ENCODE measurements at places on chromosomes 4 and X.

GRCh38 chrX:16603822-16604221 lies 46.1 kb upstream of the S100G start:
- no peak for DNase-seq

- DNase-seq: no peak
These were observed 29.3 kb downstream of the SH3RF1 start for GRCh38 chr4:169241464-169241863.

DNA sequence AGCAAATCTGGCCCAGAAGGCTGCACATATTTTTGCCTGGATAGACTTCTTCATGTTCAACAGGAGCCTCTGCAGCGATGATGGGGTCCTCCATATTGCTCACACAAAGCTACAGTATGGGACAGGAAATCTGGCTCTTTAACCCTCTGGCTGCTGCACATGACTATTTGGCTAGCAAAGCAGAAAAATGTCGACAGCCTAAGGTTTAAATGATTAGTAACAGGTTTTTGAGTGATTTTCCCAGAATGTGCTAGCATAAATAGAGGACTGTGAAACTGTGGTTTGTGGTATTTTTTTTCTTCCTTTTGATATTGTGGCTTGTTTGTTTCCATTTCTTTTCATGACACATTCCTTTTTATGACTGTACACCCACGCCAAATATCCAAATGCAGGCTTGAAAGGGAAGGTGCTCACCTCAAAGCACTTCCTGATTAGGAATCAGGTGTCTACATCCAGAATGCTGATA lies 120.2 kb upstream of the GK2 start:
- DNase-seq: no peak

DNA sequence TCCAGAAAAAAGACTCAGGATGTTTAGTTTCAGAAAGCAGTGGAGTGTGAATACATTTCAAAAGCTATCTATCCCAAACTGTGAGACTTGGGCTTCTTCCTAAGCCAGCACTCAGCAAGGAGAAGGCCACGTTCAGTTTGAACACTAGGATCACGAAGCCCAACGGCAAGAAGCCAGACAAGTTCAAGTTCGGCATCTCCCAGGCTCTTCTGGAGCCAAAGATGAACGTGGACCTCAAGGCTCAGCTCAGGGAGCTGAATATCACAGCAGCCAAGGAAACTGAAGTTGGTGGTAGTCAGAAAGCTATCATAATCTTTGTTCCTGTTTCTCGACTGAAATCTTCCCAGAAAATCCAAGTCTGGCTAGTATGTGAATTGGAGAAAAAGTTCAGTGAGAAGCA lies 7.6 kb downstream of the PLAC1 start:
- DNase-seq: no peak

DNA sequence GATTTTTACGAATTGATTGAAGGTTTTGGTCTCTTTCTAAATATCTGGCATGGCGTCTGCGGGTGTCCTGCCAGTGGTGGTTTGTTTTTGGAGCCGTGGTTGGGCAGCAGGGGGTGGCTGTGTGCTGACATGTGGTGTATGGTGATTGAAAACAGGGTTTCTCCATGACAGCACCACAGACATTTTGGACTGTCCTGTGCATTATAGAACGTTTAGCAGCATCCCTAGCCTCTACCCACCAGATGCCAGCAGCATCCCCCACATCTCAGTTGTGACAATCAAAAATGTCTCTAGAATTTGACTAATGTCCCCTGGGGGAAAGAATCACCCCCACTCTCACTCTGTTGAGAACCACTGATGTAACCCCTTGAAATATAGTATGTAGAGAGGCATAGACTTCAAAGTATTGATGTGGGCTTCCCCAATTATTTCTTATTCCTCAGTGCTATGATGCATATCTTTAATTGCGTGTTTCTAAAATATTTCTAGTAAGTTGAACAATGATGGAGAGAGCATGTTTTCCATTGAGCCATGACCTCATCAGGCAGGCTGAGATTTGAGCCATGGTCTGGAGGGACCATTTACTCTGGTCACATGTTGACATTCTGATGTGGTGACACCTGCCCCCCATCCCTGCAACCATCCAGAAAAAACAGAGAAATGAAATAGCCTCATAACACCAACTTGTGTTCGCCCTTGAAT lies 77.4 kb upstream of the MID1 start:
- no peak for DNase-seq

- DNase-seq: no peak
These were observed 162.5 kb upstream of the CASK start for GRCh38 chrX:42085836-42086235.

DNA sequence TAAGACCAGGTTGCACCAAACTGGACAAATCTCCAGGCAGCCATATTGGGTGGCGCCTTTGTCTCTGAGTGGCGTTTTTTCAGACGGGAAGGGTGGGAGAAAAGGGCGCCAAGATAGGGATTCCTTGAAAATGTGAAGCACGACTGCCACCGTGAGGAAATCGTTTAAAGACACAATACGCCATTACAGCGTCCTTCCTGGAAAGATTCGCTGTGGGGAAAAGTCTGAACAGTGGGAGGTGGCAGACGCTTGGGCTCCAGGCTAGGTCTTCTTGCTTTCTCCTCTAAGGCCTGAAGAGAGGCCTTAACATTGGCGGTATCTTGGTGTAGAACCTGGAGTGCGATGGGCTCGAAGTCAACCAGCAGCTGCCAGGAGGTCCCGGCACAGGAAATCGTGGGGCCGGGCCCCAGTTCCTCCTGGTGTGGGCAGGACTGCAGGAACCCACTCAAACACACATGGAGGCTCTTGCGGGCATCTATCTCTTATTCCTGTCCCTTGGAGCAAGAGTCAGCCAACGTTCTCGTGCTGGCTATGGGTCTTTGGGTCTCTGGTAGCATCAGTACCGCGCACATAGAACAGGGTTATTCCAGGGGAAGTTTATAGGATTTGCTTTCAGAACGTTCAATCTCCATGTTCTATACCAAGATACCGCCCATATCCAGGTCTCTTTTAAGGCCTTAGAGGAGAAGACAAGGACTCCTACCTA lies 208.8 kb downstream of the OR13H1 start:
- no peak for DNase-seq

- DNase-seq: no peak
These were observed 2.1 kb upstream of the CYSLTR1 start for GRCh38 chrX:78329486-78329885.

- no peak for DNase-seq
These were observed 155.8 kb upstream of the RAI2 start for GRCh38 chrX:18016941-18017340.

GRCh38 chr4:140296335-140297220 lies 76.9 kb upstream of the SCOC start:
- DNase-seq: no peak

DNA sequence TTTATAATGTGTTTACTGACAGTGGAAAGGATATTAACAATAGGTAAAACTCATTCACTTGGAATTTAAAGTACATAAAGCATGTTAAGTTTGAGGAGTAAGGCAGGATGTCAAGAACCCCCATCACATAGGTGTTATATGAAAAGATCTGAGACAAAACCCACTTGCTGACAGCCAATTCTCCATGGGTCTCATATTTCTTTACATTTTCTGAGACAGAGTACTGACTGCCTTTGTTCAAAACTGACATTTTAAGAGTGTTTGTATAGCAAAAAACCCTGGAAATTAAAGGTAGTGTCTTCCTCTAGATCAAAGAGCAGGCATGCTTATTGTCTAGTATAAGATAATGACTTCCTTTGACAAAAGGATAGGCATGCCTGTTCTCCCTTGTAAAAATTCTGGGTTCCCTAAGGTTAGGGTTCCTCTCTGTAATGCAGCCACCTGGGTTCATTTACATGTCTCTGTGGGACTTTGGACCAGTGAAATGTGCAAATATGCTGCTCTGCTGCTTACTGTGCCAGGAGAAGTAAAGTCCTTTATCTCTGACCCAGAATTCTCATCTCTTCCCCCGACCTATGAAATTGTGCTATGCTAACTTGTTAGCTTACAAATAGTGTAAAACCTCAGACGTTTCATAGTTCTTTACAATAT lies 123.6 kb downstream of the PCDH18 start:
- no peak for DNase-seq

DNA sequence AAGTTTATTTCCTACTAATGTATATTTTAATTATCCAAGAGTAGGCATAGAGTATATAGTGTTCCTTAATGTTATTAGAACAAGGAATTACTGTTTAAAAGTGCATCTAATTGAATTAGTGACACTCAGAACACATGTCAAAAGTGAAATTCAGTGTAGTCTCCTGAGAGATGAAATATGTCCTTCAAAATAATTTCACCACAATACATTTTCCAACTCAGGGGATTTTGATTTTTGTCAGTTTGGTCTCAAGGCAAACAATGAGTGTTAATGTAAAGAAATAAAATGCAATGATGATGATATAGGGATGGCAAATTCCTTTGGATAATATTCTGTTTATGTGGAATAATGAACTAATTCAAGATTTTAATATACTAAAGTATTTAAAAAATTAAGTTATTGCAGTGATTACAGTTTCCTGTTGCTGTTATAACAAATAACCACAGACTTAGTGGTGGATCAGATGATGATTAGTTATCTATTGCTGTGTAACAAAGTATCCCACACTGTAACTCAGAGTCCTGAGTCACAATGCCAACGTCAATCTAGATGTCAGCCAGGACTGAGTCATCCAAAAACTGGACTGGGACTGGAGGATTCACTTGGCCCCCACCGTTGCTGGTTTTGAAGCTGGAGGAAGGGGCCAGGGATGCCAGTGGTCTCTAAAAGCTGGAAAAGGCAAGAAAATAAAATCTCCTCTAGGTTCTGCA lies 148.0 kb upstream of the SLC7A11 start:
- no peak for DNase-seq

DNA sequence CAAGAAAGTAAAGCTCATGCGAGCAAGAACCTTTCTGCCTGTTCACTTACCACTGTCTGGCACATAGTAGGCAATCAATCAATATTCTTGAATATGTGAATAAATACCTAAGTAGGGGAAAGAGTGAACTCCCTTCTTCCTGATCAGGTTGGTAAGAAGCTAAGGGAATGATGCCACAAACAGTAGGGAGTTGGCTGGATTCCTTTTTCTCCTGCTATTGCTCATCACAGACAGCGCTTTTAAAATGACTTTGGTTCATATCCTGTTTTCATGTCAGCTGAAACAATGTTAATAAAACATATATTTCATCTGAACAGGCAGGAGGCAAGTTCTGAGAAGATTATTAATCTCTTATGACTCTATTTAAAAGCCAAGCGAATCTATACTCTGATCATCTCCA lies 99.2 kb downstream of the NSUN7 start:
- DNase-seq: no peak

- no peak for DNase-seq
These were observed 114.7 kb downstream of the ENPP6 start for GRCh38 chr4:184102927-184103326.

- no peak for DNase-seq
These were observed 346.0 kb upstream of the GATB start for GRCh38 chr4:152106781-152107321.

DNA sequence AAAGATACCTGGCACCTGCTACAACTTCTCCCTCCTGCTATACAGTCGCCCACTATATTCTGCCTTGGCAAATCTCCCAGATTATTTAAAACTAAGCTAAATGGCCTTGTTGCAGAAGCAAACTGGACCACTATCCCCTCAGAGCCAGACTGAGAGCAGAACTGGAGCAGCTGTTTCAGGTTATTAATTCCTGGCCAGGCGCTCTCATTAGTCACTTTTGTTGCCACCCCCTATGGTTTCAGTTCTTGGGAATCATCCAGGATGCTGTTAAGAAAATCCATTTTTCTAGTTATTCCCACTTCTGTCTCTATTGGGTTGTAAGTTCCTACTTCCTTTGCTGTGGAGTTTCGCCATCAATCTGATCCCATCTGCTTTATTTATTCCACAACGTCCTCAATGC lies 30.1 kb downstream of the ADGRA3 start:
- DNase-seq: no peak

GRCh38 chr4:48813964-48814363 lies 16.9 kb upstream of the OCIAD1 start:
- no peak for DNase-seq

GRCh38 chr4:172547724-172548123 lies 620.9 kb upstream of the GALNT7 start:
- DNase-seq: no peak

GRCh38 chrX:130654409-130654950 lies 248.5 kb downstream of the ENOX2 start:
- no peak for DNase-seq

DNA sequence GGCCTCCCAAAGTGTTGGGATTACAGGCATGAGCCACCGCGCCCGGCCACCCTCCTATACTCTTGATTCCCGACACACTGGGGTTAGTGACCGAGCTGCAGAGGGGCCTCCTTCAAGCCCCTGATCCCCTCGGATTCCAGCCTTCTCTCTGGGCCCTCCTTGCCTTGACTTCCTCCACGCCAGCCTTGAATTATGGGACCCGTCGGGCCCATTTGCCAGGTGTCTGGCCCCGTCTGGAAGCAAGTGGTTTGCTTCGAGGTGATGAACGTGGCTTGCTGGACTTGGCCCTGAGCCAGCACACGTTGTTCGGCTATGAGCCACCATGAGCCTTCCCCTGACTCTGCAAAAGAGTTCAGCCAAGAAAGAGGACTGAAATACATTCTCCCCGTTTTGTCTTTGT lies 37.4 kb upstream of the GRPEL1 start:
- DNase-seq: no peak

GRCh38 chr4:6148506-6149205 lies 51.7 kb downstream of the JAKMIP1 start:
- no peak for DNase-seq

DNA sequence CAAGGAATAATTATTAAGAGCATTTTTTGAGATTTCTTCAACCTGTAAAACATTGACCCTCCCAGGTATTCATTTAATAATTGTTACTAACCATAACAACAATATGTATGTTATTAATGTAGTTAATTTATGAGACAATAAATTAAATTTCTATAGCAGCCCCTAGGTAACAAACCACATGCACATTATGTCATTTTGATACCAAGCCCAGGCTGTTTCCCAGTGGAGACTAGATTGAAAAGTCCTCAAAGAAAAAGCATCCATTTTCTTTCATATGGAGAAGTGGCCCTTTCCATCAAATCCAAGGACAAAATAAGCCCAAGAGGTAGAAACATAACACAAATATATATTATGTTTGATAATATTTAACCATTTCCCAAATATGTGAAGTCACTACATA lies 104.3 kb upstream of the GK2 start:
- DNase-seq: no peak

DNA sequence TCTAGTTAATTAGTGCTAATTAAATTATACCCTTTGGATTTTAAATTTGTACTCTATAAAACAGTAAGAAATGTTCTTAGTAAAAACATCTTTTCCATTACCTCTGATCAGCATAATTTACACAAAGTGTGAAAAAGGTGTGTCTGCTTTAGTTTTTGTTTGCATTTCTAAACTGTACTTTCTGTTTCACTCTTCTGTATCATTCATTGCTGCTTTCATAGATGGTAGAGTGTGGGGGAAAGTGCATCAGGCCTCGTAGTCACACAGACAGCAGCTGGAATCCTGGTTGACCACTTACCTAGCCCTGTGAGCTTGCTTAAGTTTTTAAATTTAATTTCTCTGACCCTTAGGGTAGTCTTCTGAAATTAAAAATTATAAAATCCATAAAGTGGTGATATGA lies 275.4 kb upstream of the PITX2 start:
- no peak for DNase-seq

- DNase-seq: no peak
These were observed 557.6 kb downstream of the SPRY1 start for GRCh38 chr4:123954220-123954619.

Data from activated T-cell treated with anti-CD3 and anti-CD28 coated beads for 24 hours (primary cell).